Liver (tissue), 10 donors: ENCODE measurements at places on chromosomes 4 and X.

DNA sequence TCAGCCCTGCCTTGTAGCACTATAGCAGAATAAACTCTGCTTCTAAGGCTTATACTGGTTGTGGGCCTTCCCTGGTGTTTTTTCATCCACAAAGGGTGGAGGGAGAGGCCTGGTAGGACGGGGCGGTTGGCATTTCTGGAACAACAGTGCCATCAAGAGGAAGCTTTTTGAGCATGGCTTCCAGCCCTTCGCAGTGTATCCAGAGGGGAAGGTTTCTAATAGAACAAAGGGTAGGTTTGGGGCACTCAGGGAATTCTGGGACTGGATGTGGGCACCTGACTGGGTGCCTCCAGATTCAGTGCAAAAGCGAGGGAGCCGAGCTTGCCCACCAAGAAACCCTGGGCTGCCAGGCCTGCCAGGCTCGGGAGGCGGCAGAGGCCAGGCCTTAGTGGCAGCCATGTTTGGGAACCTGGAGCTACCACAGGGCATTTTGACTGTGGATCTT, 229.6 kb upstream of the AGTR2 start:
- no peak for DNase-seq

GRCh38 chr4:123833171-123833643, 436.6 kb downstream of the SPRY1 start:
- no peak for DNase-seq

- DNase-seq, result no peak
Observed at GRCh38 chr4:57102050-57102624, 8.0 kb downstream of the IGFBP7 start.

- no peak for DNase-seq
Observed at GRCh38 chr4:93710101-93710846, 118.3 kb upstream of the ATOH1 start.
